ENCODE measurements at places on chromosomes 1 and 21. TPM values are rescaled to one million over a fixed set of nuclear protein-coding genes. Genes with fewer than 3 reads are reported as not detected.

DNA sequence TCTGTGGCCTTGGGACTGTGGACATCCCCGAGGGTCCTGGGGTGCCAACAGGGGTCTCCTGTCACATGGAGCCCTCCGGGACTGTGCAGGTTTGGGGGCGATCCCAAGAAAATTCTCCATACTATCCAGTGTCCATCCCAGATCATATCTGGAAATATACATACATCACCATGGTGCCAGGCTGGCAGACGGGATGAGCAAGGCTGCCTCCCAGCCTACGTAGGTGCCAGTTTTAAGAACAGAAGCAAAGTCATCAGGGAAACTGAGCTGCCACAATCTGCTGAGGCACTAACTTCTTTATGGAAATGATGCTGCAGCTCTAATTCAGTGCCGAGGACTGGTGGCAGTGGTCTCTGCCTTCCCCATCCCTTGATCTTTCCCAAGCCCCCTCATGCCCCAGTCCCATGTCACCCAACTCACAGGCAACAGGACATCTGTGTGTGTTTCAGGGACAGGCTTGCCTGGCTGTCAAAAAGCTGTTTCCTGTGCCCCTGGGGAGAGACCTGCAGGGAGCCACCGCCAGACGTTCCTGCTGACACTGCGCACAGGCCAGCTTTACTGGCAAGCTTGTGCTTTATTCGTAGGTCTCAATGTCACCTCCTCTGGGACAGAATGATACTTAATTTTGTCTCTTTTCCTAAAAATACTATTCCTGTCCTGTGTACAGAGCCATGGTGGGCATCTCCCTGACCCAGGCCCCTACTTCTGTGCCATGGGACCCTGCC is 15.5 kb downstream of the TEX35 start:
- no peak for DNase-seq

Gene FLG2
- not detected for total RNA-seq

DNA sequence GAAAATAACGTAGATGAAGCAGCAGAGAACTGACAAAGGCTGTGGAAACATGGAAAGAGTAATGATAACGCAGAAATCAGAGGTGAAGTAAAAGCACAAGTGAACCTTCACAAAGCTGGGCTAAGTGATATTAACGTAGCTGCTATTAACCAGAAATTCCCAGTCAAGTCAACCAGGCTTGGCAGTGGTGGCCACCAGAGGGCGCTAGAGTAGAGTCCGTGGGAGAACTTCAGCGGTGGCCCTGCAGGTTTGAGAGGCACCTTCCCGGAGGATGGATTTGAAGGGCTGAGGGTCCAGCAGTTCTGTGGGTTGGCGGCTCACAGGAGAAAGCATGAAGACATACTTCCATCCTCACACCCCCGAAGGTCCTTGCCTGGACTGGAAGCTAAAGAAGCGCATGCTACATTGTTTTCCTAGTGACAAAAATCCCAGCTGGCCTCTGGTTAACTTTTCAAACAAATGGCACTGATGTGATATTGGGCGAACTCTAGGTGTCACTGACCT is 81.7 kb upstream of the ZNF648 start:
- peak; percentile 78 for DNase-seq

DNA sequence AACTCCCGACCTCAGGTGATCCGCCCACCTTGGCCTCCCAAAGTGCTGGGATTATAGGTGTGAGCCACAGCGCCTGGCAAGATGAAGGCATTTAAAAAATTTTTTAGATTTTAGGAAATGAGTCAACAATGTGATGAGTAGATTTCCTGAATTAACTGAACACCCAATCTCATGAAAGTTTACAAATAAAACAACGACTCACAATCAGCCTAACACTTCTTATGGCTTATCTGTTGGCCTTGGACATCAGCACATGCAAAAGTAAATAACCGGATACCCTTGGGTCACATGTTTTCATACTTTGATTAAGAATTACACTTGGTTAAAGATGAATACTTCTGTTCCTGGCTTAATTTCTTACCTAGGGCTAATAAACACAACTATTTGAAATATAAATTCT is 3.0 kb downstream of the GNG12 start:
- DNase-seq: peak; percentile 32

Gene BMP8A
- not detected for total RNA-seq

DNA sequence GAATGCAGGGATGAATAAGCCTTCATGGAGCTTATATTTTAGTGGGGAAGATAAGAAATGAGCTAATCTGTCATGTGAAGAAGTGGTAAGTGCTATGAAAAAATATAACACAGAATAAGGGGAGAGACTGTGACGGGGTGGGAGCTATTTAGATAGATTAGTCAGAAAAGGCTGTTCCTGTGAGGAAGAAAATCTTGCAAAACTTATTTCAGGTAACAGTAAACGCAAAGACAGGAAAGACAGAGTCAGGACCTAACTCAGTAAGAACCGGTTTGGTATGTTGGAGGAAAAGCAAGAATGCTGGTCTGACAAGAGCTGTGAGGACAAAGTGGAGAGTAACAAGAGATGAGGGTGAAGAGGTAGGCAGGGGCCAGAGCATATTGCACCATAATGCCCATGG is 22.0 kb downstream of the GNAI3 start:
- DNase-seq: no peak

Gene RIMS3
- total RNA-seq: 0.19 TPM

- no peak for DNase-seq
Observed at GRCh38 chr1:93029317-93029716, 49.8 kb upstream of the MTF2 start.

- DNase-seq: no peak
Observed at GRCh38 chr1:214066936-214067335, 79.2 kb downstream of the PROX1 start.

DNA sequence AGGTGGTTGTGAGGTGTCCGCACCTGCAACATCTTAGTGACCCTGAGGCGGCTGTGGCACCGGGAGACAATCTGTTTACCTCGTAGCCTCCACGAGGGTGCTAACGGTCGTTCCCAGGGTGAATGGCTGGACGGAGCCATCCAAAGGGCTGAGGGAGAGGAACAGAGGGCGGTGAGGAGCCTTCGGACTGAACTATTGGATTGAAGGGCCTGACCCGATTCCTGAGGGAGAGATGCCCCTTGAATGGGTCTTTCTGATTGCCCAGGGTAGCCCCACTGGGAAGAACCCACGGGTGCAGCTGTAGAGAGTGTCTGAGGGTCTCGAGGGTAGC is 2.3 kb downstream of the NR5A2 start:
- no peak for DNase-seq
